ENCODE measurements at places on chromosomes 4 and X.
A peak's percentile ranks its signal among the peaks of the same experiment; 100 is the strongest.

- DNase-seq = no peak
Observed at GRCh38 chr4:73698217-73698616, 42.2 kb upstream of the CXCL8 start.

- DNase-seq = no peak
Observed at GRCh38 chr4:168528131-168528949, 31.5 kb downstream of the PALLD start.

GRCh38 chr4:18075823-18076433, 54.4 kb upstream of the LCORL start:
- no peak for DNase-seq

GRCh38 chr4:76589872-76590797, 155.1 kb downstream of the SHROOM3 start:
- DNase-seq = no peak

DNA sequence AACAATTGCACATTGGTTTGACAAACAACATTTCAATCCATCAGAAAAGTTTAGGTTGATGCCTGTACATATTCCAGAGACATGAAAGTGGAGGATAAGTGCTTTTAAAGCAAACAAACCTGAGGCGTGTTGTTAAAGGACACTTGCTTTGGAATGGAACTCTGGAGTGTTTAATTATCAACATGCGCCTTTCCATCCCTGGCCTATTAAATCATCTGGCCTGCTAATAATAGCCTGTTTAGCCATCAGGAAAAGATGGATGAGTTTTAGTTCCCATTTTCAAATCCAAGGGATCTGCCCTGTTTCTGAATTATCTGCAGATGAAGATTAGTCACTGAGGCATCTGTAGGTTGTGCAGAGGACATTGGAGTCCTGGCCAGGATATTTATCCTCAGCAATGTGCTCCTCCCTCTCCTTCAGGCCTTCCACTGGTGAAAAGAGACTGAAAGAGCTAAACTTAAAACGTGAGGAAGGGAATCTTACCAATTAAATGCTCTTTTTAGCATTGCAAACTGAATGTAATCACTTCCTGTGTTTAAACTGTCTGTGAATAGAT, 388.9 kb downstream of the PPARGC1A start:
- no peak for DNase-seq

DNA sequence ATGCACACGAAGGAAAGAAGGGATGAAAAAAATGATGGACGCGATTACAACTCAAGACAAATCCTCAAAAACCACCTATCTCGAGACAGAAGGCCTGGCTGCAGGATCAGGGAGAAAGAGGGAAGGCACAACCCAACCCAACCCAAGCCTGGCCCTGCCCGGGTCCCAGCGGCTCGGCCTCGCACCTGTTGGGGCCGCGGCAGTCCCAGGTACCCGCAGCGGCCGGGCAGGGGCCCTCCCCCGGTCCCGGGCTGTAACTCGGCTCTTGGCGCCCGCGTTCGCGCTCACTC, 464 bp downstream of the RASGEF1B start:
- DNase-seq = no peak

- no peak for DNase-seq
Observed at GRCh38 chr4:80875642-80876041, 154.9 kb upstream of the BMP3 start.

GRCh38 chrX:42943051-42943974, 165.3 kb upstream of the PPP1R2C start:
- no peak for DNase-seq

GRCh38 chrX:72040506-72040905, 91.2 kb downstream of the RTL5 start:
- DNase-seq = no peak

DNA sequence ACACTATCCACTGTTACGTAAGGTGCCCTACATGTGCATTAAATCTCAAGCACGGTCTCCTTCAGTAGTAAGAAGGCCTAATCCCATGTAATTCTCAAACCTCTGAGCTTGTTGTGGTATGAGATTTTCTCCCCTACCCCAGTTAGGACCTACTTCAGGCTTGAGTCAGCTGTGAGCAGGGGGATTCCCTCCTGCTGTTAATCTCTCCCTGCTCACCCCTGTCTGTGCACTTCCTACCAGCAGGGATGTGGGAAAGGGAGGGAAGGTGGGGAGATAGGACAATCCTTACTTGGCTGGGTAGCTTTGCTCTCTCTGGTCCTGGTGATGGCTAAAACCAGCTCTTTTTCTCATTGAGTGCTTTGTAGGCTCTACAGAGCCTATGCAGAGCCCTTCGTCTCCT, 60.8 kb downstream of the PALLD start:
- DNase-seq = no peak

DNA sequence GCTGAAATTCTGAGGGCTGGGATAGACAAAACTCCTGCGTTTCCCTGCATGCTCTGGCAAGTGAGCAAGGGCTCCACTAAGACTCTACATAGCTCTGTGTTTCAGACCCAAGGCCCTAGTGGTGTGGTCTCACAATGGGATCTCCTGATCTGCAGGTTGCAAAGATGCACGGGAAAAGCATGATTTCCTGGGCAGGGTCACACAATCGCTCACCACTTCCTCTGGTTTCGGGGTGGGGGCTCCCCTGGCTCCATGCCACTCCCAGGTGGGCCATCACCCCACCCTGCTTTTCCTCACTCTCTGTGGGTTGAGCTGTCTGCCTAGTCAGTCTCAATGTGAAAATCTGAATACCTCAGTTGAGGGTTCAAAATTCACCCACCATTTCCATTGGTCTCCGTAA, 111.5 kb downstream of the KLF8 start:
- no peak for DNase-seq

GRCh38 chr4:41169256-41169800, 45.0 kb downstream of the APBB2 start:
- DNase-seq = no peak

- DNase-seq = no peak
Observed at GRCh38 chr4:7807351-7807921, 132.2 kb downstream of the AFAP1 start.

DNA sequence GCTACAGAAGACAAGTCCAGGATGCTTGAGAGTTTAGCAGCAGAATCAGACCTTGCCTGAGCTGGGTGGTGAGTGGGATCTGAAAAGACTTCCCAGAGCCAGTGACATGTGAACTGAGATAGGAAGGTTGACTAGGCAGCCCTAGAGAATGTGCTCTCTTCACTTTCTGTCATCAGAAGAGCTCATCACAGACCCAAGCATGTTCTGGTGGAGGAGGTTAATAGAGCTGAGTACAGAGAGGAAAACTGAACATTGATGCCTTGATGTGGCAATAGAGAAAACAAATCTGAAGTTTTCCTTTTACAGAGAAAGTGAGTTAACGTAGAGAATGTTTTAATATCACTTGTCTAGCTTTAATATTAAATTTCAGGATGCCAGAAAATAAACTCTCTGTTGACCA, 17.1 kb downstream of the ADGRL3 start:
- DNase-seq = no peak

DNA sequence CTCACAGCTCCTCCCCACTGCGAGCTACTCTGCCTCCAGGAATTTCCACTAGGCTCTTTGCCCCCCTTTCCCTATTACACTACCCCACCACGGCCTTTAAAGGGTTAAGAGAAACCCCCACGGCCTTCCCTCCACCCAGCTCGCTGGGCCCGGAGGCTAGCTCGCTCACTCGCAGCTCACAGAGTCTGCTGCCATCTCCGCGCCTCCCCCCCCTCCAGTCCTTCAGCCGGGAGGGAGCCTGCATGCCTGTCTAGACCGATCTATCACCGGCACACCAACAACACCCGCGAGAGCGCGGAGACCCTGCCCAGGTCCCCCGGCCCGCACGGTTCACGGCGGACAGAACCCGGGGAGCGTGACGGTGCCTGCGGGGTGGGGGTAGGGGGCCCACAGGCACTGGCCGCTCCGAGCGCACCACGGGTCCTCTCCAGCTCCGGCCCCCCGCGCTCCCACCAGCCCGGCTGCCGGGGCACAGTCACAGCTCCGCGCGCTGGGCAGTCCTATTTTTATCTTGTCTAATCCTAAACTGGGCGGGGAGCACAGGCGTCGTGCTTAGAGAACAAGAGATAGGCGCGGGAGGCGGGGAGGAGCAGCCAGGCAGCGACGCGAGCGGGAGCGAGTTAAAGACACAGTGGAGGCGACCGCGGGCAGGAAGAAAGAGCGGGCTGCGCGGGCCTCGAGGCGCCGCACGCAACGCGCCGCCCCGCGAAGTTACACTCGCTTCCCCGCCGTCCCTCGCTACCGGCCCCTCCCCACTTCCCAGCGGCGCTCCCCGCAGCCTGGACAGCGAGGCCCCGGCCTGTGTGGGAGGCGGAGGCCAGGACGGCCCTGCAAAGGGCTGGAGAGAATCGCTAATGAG, 3.5 kb downstream of the BCOR start:
- DNase-seq = peak; percentile 69

- DNase-seq = no peak
Observed at GRCh38 chr4:78770091-78770642, 6.0 kb upstream of the BMP2K start.

DNA sequence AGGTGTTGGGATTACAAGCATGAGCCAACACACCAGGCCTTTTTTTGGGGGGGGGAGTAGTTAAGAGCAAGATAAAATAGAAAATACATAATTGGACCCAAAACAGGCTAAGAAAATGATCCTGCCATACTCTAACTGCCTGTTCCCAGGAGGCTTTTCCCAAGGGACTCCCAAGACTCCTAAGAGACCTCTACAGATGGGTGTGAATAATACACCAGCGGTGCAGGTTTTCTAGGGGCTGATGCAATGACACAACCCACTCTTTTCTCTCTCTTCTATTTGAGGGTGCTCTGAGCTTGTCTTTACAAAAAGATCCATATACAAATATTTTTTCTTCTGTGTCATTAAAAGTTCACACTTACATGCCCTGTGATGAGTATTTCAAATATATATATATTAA, 116.9 kb downstream of the RASL11B start:
- no peak for DNase-seq

DNA sequence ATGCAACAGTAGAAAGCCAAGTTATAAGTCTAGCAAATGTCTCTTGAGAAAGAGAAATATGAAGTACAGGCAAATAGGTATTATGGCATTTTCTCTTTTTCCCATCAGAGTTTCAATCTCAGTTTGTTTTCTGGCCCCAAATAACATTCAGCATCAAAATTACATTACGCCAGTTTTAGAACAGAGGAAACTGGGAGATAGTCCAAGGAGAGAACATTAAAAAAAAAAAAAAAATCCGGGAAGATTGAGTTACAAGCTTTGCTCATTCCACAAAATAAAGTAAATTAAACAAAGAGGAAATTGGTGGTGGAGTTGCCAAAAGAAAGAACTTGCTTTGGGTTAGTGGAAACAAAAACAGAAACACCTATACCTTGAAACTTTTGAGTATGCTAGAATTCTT, 50.4 kb upstream of the IL13RA2 start:
- DNase-seq = no peak

DNA sequence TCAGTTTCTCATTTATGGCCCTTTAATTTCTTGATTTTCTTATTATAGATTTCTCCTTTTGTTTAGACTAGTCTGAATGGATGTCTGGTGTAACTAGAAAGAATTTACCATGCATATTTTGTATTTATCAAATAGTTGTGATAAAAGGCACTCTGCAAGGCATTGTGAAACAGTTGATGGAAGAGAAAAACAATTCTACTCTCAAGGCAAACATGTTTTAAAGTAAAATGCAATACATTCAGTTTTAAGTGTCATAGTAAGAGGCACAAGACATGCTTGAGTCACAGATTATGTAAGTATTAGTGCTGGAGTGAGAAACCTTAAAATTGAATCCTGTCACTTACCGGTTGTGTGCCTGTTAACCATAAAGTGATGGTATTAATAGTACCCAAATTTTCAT, 283.3 kb upstream of the DKK2 start:
- DNase-seq = no peak

DNA sequence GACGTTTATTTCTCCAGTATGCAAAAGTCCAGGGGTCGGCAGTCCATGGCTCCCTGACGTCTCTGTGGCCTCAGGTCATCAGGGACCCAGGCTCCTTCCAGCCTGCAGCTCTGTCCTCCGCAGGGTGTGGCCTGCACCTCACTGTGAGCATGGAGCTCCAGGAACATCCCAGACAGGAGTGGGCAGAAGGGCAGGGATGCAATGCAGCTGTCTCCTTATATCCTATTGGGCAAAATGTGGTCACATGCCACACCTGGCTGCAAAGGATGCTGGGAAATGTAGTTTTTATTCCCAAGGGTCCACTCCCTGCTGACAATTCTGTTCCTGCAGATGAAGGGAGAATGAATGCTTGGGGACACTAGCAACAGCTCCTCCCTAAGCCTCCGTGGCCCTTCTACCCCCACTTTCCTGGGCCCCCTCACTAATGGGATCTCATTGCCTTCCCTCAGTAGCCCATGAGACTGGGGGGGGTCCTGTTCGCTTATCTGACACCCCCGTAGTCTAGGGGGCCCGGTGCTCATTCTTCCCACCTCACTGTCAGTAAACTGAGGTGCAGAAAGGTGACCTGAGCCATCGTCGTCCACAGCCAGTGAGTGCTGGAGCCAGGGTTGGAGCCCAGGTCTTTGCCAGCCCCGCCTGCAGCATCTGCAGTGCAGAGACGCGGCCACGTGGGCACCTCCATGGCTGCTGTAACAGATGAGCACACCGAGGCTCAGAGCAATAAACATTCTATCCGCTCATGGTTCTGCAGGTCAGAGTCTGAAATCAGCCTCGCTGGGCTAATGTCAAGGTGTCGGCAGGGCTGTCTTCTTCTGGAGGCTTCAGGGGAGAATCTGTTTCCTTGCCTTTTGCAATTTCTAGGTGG, 5.9 kb upstream of the GRPEL1 start:
- peak; percentile 57 for DNase-seq

DNA sequence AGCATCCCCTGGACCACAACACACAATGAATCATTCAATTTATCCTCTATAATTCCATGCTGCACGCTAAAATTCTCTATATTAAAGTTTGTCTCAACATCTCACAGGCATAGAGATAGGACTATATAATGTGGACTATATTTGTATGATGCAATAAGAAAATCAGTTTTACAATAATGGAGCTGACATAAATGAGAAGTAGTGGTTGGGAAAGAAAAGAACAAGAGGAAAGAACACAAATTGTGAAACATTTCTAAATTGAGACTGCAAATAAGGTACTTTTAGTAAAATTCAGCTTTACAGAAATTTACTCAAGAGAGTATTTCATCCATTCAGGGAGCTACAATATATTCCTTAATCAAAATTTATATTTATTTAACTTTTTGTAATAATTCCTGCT, 120.4 kb downstream of the ARAP2 start:
- no peak for DNase-seq

- DNase-seq = no peak
Observed at GRCh38 chr4:68462691-68463090, 15.4 kb downstream of the TMPRSS11E start.

DNA sequence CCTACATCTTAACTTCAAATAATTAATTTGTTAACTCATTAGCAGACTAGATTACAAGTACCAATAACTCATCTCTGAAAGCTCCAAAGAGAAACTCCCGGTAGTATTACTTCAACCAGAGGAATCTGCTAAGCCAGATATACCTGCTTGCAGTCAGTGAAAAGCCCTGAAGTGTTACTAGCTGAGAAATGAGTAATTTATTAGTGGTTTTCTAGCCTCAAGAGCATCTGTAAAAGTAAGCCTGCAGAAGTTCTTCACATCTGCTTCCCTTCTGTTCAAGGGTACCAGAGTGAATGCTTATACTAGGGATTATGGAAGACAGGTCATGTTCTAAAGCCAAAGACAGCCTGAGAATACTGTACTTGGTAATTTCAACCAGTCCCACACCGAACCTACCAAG, 34.7 kb downstream of the IRS4 start:
- no peak for DNase-seq
